ENCODE measurements at places on chromosomes 3 and 15. TPM values are rescaled to one million over a fixed set of nuclear protein-coding genes. Genes with fewer than 3 reads are reported as not detected.

UACA gene
- polyA plus RNA-seq, result 26.6 TPM

GRCh38 chr3:37715976-37716375 lies 145.7 kb upstream of the CTDSPL start:
- H3K36me3 ChIP-seq, result no peaks in the 10 kb centered on the region
- no peak for DNase-seq
- H3K27me3 ChIP-seq, result no peaks in the 10 kb centered on the region
- no peaks in the 10 kb centered on the region for H3K4me1 ChIP-seq

- H3K36me3 ChIP-seq, result no peaks in the 10 kb centered on the region
- no peak overlapping the region for H3K27ac ChIP-seq
- H3K4me1 ChIP-seq, result no peaks in the 10 kb centered on the region
- H3K4me3 ChIP-seq, result no peak overlapping the region
- no peaks in the 10 kb centered on the region for H3K27me3 ChIP-seq
- DNase-seq, result no peak
Observed at GRCh38 chr15:53046153-53046790, 256.1 kb upstream of the ONECUT1 start.

DNA sequence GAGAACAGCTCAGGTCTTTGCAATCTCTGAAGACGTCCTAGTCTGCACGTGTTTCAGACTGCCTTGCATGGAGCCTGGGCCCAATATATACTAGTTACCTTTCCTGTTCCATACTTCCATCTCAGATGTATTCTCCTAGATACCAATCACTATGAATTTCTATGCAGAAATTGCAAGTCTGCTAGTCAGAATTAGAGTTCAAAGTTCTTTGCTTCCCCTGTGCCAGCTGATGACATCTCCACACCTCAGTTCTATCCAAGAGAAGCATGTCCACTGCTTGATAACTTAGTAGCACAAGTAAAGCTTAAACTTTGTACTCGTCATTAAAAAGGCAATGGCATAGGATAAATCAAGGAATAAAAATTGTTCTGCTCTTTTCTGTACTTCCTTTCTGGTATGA lies 133.6 kb upstream of the PLXND1 start:
- no peaks in the 10 kb centered on the region for H3K36me3 ChIP-seq
- no peaks in the 10 kb centered on the region for H3K27me3 ChIP-seq
- no peak for DNase-seq
- H3K27ac ChIP-seq, result no peak overlapping the region

DNA sequence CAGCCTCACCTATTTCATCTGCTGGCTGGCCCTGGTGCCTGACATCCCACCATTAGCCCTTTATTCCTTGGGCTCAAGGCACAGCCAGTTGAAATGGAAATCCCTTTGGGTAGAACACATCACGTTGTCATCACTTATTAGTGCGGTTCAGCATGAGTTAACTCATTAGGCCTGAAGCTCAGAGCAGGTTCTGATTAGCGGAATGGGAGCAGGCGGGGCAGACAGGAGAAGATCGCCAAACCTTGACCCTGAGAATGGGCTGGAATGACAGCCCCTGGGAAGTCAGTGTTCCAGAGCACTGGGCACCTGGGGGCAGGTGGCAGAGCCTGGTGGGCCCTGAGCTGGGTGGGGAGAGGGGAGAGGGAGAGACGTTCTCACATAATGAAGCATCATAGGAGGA lies 5.8 kb downstream of the ITGA11 start:
- peaks cover 45% of the 10 kb centered on the region for H3K27me3 ChIP-seq
- H3K36me3 ChIP-seq, result no peaks in the 10 kb centered on the region
- H3K4me1 ChIP-seq, result no peaks in the 10 kb centered on the region
- H3K27ac ChIP-seq, result no peak overlapping the region

- H3K4me3 ChIP-seq, result no peak overlapping the region
- DNase-seq, result no peak
- H3K4me1 ChIP-seq, result peaks cover 6% of the 10 kb centered on the region
Observed at GRCh38 chr3:8840556-8840955, 71.1 kb upstream of the OXTR start.

CPLX3 gene
- 0.03 TPM for polyA plus RNA-seq

Data from keratinocyte (primary cell).